ENCODE measurements at places on chromosomes 5 and 9. TPM values are rescaled to one million over a fixed set of nuclear protein-coding genes. Genes with fewer than 3 reads are reported as not detected.

KIF4B gene
- under 0.01 TPM for total RNA-seq

SPINK1 gene
- 0.78 TPM for total RNA-seq

ZDHHC11 gene
- 5.0 TPM for total RNA-seq

ABLIM3 gene
- total RNA-seq: 11.3 TPM

SCGB3A1 gene
- not detected for total RNA-seq

LRRC70 gene
- total RNA-seq: 1.9 TPM

NDOR1 gene
- 5.8 TPM for total RNA-seq

FGFR4 gene
- 1.2 TPM for total RNA-seq

RNF183 gene
- not detected for total RNA-seq

RAI14 gene
- 187 TPM for total RNA-seq

NUDT2 gene
- 14.0 TPM for total RNA-seq

CDKN2B-AS1 gene
- 1.9 TPM for total RNA-seq

PPP3R2 gene
- total RNA-seq: not detected

SREK1 gene
- 88.7 TPM for total RNA-seq

IGFBPL1 gene
- not detected for total RNA-seq

ZDHHC11B gene
- total RNA-seq: 0.14 TPM

SHC3 gene
- under 0.01 TPM for total RNA-seq

BTNL9 gene
- 0.07 TPM for total RNA-seq

LECT2 gene
- total RNA-seq: not detected

LRRC8A gene
- 294 TPM for total RNA-seq

GDF9 gene
- 0.57 TPM for total RNA-seq

Measured in nasal cavity respiratory epithelium epithelial cell of viscerocranial mucosa (primary cell).